ENCODE measurements at places on chromosomes 2 and 18.

- no peak for DNase-seq
Measured at GRCh38 chr2:3108710-3109702, 268.6 kb downstream of the EIPR1 start.

- no peak for DNase-seq
Measured at GRCh38 chr2:1518867-1519530, 105.7 kb downstream of the TPO start.

DNA sequence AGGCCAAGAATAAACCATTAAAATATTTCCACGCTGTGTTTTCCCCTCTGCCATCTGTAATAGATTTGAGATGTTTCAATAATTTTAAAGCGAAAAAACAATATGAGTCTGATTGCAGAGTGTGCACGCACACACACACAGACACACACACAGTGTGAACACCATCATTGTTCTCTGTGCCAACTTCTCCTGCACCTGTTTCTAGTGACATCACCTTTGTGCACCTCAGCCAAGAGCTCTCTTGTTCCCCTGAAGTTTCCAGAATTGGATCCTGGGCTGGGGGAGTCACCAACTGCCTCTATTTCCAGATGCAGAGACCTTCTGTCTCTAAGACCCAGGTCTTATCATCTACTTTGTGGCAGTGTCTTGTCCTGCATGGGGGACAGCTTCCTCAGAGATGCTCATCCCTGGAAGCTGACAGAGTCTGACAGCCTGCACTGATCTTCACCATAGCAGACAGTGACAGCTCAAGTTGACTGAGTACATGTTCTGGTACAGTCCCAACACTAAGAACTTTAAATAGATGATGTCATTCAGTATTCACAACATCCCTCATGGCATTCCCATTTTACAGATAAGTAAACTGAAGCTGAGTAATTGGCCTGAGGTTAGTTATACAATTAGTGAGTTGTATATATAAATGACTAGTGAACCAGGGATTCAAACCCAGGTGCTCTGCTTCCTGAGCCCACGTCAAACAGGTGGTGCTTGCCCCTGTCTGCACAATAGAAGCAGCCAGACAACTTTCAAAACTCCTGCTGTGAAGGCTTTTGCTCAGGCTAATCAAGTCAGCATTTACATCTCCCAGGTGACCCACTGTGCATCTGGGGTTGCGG, 39.4 kb downstream of the ACOXL start:
- peak; percentile 29 for DNase-seq

- no peak for DNase-seq
Measured at GRCh38 chr18:76412818-76413565, 82.0 kb downstream of the ZNF516 start.

GRCh38 chr2:6421888-6422287, 443.8 kb downstream of the CMPK2 start:
- peak; percentile 87 for DNase-seq

- DNase-seq: no peak
Measured at GRCh38 chr2:140949932-140950331, 1180.9 kb downstream of the LRP1B start.

All from brain (organoid and tissue), 16 donors.